ENCODE measurements at places on chromosomes 7 and 10.

GRCh38 chr10:12539350-12540164 lies 190.2 kb downstream of the CAMK1D start:
- no peak for DNase-seq

DNA sequence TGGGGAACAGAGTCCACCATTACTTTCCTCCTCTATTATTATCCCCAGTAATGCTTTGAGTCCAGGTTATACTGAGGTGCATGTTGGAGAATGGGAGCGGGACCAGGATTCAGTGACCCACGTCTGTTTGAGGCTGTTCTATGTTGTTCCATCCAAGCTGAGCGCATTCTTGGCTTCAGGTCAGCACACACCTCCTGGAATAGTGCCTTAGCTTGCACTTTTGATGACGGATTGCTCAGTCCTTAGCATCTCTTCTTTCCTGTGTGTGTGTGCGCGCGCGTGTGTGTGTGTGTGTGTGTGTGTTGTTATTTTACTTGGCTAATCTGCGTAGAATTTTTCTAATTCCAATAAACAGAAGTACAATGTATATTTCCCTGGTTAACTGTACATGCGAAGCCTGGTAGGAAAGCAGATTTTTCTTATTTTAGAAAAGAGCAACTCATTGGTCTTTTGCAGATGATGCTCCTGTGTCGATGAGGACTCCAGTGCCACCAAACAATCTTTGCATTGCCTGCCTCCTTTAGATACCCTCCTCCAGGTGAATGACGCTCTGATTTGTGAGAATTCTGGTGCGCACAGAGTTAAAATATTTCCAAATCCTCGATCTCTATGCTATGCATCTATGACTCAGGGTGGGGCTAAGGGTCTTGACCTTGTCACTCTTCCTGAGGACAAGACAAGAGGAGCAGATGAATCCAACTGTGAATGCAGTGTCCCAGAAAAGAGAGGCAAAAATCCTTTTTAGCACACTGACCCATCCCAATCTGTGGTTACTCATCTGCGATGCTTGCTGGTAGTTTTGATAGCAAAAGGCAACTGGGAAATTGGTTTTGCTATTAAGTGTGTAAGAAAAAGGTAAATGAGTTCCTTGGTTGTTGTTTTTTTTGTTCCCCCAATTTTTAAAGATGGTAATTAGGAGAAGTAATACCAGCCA lies 13.3 kb upstream of the CELF2 start:
- DNase-seq: no peak

- no peak for DNase-seq
Measured at GRCh38 chr10:95276367-95277200, 14.2 kb downstream of the PDLIM1 start.

DNA sequence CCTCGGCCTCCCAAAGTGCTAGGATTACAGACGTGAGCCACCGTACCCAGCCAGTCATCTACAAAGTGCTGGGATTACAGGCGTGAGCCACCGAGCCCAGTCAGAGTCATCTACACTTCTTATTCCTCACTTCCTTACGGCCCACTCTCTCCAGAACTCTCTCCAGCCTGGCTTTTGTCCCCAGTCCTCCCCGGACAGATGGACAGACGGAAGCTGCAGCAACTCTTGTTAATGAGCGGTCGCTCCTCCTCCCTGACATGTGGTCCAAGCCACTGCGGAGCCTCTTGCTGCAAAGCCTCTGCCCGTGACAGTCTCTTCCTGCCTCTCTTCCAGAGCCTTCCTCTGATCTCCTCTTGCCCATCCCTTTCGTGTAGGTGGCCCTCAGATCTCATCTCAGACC lies 45.9 kb downstream of the TMEM270 start:
- DNase-seq: no peak

DNA sequence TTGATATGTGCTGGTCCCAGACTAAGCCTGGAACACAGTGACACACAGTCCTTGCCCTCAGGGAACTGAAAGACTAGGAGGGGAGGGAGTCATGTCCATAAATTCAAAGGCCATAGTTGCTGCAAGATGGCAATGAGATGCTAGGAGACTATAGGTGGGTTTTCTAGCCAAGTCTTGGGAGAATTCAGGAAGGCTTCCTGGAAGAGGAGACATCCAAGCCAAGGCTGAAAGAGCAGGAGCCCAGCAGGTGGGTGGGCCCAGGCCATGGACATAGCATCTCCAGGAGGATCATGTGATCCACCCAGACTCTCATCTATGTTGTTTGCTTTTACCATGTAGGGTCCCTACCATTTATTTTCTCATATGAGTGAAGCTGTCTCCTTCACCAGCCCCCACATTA lies 335.1 kb downstream of the DPP6 start:
- no peak for DNase-seq

GRCh38 chr7:68529221-68529620 lies 1069.1 kb upstream of the AUTS2 start:
- DNase-seq: no peak

GRCh38 chr7:128876127-128876526 lies 13.5 kb downstream of the ATP6V1F start:
- no peak for DNase-seq

- DNase-seq: no peak
Measured at GRCh38 chr7:23469150-23469960, 936 bp downstream of the IGF2BP3 start.

- no peak for DNase-seq
Measured at GRCh38 chr7:45927721-45928120, 6.6 kb upstream of the IGFBP3 start.

DNA sequence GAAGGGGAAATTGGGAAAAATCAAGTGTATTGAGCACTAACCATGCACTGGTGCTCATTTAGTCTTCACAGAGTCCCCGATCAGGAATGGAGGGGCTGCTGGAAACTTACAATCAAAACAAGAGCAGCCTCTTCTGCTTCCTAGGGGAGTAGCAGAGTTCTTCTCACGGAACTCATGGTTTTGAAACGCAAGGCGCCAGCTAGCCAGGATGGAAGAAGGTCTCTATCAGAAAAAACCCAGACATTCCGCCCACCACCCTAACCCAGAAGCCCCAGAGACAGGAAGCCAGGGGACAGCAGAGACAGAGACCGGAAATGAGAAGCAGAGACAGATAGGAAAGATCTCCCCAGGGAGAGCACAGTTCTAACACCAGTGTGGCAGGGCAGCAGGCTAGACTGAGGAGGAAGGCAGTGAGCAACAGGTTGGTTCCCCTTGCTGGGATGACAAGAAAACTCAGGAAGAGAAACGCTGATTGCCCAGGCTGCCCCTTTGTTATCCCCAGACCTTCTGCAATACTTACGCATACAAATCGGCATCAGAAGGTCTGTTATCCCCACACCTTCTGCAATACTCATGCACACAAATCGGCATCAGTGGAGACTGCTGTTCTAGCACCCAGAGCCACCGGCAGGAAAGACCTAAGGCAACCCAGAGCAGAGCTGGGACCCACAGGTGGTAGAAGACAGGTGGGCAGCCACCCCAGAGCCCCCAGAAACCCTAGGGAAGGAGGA lies 99.2 kb downstream of the CPXM2 start:
- no peak for DNase-seq

GRCh38 chr7:158421361-158421760 lies 166.3 kb downstream of the PTPRN2 start:
- no peak for DNase-seq

GRCh38 chr10:4240608-4241197 lies 455.7 kb upstream of the KLF6 start:
- no peak for DNase-seq

- no peak for DNase-seq
Measured at GRCh38 chr7:84387595-84387994, 193.0 kb upstream of the SEMA3A start.

All from activated CD8-positive, alpha-beta memory T cell treated with anti-CD3 and anti-CD28 coated beads for 1 hour (primary cell).